ENCODE measurements at places on chromosomes 6 and 20.
A peak's percentile ranks its signal among the peaks of the same experiment; 100 is the strongest.

GRCh38 chr20:11797156-11797555 is 120.5 kb upstream of the BTBD3 start:
- no peak for DNase-seq

DNA sequence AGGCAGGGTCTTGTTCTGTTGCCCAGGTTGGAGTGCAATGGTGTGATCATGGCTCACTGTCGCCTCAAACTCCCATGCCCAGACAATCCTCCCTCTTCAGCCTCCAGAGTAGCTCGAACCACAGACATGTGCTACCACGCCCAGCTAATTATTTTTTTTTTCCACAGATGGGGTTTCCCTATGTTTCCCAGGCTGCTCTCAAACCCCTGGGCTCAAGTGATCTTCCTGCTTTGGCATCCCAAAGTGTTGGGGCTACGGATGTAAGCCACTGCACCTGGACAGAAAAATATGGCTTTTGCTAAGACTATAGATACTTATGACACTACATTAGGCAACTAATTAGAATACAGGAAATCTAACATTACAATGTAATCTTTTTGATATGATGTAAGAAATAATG is 17.9 kb downstream of the RNF24 start:
- no peak for DNase-seq

GRCh38 chr20:36881888-36882287 is 6.0 kb downstream of the TLDC2 start:
- peak; percentile 92 for DNase-seq

DNA sequence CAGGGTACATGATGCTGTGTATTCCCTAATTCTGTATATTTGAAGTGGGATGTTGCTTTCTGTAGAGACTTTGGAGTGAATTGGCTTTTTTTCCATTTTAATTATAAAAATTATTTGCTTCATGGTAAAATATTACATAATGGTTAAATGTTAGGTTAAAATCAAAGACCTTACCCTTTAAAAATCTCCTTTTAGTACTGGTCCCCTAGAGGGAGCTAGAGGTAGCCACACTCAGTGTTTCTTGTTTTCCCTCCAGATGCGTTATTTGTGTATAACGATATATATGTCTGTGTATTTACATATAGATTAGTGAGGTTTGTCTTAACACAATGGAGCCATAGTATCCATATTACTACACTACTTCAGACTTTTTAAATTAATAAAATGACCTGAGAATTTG is 146.7 kb downstream of the PLCB4 start:
- no peak for DNase-seq

GRCh38 chr6:34152042-34152524 is 6.2 kb upstream of the GRM4 start:
- no peak for DNase-seq

- DNase-seq = no peak
Observed at GRCh38 chr20:2822073-2822472, 5.9 kb downstream of the TMEM239 start.

GRCh38 chr20:4894409-4894808 is 106.9 kb downstream of the SLC23A2 start:
- no peak for DNase-seq

GRCh38 chr6:68911811-68912210 is 276.7 kb downstream of the ADGRB3 start:
- DNase-seq = no peak
